Activated CD4-positive, alpha-beta T cell treated with anti-CD3 and anti-CD28 coated beads, Interleukin-2, amount 10 ng/mL, durations not matched to agents 24 days and 14 days (primary cell): ENCODE measurements at places on chromosomes 5 and 9.

- H3K36me3 ChIP-seq, result no peaks in the 10 kb centered on the region
- no peak for DNase-seq
- H3K4me1 ChIP-seq, result no peaks in the 10 kb centered on the region
- no peak overlapping the region for H3K4me3 ChIP-seq
Observed at GRCh38 chr9:121685795-121686377, 34.5 kb downstream of the DAB2IP start.

DNA sequence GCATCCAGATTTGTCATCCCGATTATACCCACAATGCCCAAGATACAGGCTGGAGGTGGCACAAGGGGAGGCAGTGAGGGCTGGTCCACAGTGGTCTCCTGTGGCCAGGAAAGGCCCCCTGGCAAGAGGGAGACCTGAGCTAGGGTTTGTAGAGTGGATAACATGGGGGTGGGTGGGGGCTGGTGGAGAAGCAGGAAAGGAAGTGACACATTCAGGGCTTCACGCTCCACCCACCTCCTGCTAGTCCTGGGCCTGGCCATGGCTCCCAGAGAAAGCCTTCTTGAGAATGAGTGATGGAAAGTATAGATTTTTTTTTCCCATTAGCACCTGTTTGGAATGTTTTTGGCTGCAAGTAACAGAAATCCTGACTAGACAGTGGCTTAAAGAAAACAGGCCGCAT lies 81.3 kb downstream of the ANKRD33B start:
- peaks cover 27% of the 10 kb centered on the region for H3K4me1 ChIP-seq
- H3K27me3 ChIP-seq, result no peaks in the 10 kb centered on the region
- DNase-seq, result no peak
- peaks cover 13% of the 10 kb centered on the region for H3K36me3 ChIP-seq

DNA sequence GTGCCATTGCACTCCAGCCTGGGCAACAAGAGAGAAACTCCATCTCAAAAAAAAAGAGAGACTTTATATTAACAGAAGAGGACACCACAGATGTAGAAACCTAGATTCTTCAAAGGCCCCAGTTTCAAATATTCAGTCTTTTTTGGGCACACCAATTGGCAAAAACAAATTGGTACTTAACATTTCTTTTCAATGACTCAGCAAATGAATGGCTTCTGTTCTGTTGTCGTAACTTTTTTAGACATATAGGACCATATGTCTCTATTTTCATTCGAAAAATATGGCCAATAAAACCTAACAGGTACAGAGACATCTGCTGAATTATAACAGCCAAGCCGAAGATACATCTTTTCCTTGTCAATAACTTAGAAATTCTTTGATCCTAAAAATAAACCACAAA lies 212.8 kb downstream of the EBF1 start:
- peaks cover 12% of the 10 kb centered on the region for H3K27me3 ChIP-seq
- H3K4me3 ChIP-seq, result no peak overlapping the region
- H3K27ac ChIP-seq, result no peak overlapping the region
- no peak for DNase-seq

DNA sequence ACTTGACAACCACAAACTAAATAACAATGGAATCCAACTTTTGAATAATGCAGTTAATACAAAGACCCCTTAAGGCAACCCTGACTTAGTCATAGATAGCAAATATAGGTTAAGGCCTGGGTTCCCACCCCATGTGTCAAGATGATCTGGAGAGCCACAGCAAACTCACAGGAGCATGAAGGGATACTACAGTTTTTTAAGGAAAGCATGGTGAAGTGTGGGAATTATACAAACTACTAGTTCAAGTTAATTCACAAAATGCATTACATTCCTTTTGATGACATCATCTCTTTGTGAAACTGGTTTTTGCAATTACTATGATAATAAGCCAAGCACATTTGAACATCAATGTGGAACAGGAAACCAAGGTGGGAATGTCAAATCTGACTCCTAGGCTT lies 50.6 kb downstream of the LHFPL2 start:
- H3K4me3 ChIP-seq, result no peak overlapping the region
- no peaks in the 10 kb centered on the region for H3K4me1 ChIP-seq
- H3K36me3 ChIP-seq, result no peaks in the 10 kb centered on the region
- no peak for DNase-seq
- H3K27me3 ChIP-seq, result peaks cover 6% of the 10 kb centered on the region

DNA sequence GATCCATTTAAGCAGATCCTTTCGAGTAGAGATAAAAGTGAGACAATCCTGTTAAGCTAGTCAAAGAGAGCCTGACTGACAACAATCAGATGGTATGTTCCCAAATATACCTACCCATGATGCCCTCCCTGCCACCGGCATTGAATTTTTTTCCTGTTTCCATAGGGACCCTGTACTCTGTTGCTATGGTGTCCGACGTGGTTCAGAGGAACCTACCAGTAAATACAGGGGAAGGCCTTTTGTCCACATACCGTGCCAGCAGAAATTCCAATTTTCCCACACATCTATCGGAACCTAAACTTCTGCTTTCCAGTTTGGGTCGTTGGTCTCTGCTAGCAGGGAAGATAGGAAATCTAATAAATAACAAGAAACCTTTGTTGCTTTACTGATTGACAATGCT lies 64.7 kb downstream of the MEGF10 start:
- no peaks in the 10 kb centered on the region for H3K4me1 ChIP-seq
- peaks cover 12% of the 10 kb centered on the region for H3K27me3 ChIP-seq
- DNase-seq, result no peak
- H3K27ac ChIP-seq, result no peak overlapping the region

DNA sequence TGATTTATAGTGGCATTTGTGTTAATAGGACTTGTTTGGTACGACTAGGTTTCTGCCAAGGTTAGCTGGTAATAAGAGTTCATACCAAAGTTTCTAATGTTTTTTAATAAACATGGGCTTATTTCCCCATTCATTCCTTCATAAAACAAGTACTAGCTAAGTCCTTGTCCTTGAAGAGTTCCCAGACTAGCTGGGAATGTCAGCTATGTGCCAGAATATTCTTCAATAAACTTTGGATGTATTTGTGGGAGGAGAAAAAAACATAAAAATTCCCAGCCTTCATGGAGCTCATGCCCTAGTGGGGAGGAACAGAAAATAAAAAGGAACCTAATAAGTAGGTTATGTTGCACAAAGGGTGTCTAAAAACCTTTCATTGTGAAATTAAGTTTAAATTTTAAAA lies 176.9 kb downstream of the DENND1A start:
- no peaks in the 10 kb centered on the region for H3K27me3 ChIP-seq
- no peak for DNase-seq
- peaks cover 2% of the 10 kb centered on the region for H3K36me3 ChIP-seq
- no peak overlapping the region for H3K27ac ChIP-seq

GRCh38 chr5:35337340-35338156 lies 107.3 kb upstream of the PRLR start:
- DNase-seq, result no peak
- no peak overlapping the region for H3K4me3 ChIP-seq

DNA sequence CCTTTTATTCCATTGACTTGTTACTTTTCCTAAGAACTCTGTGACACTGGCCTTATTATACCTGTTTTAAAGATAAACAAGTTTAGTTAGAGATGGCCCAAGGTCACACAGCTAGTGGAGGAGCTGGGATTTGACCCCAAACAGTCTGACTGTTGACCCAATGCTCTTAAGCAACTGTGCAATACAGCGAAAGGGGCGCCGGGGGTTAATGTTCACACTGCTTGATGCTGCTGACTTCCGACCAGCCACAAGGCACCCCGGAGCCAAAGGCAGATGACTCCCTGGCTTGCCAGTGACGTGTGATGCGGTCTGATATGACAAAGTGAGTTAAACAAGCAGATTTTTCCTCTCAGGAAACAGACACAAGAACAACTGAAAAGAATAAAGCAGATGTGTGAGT lies 23.9 kb downstream of the PIK3R1 start:
- H3K36me3 ChIP-seq, result peaks cover 17% of the 10 kb centered on the region
- H3K27me3 ChIP-seq, result no peaks in the 10 kb centered on the region
- H3K4me1 ChIP-seq, result peaks cover 56% of the 10 kb centered on the region

GRCh38 chr9:27701016-27701415 lies 127.7 kb upstream of the C9orf72 start:
- H3K27ac ChIP-seq, result no peak overlapping the region
- H3K4me3 ChIP-seq, result no peak overlapping the region
- DNase-seq, result no peak
- H3K36me3 ChIP-seq, result no peaks in the 10 kb centered on the region
- H3K4me1 ChIP-seq, result no peaks in the 10 kb centered on the region

- no peaks in the 10 kb centered on the region for H3K4me1 ChIP-seq
- H3K4me3 ChIP-seq, result no peak overlapping the region
- H3K27ac ChIP-seq, result no peak overlapping the region
- no peak for DNase-seq
- H3K36me3 ChIP-seq, result no peaks in the 10 kb centered on the region
Observed at GRCh38 chr9:126294331-126295081, 32.1 kb upstream of the MVB12B start.
